ENCODE measurements at places on chromosomes 7 and 10.

GRCh38 chr10:61120805-61121204 lies 176.8 kb upstream of the RHOBTB1 start:
- DNase-seq = no peak

DNA sequence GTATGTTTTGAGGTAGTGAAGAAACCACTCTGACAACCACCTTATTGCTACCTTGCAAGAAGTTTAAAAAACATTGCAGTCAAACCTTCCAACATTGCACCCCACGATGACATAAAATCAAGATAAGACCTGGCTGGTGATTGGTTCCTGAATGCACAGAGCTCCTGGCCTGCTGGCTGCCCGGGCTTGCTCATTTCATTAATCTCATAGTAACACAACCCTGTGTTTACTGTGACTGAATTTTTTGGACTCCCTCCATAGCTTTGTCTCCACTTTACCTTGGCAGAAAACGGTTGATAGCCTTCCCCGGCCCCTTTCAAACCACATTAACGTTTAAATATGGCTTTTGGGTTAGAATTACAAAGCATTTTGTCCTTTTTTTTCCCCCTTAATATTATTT lies 27.5 kb downstream of the VWA2 start:
- DNase-seq = no peak

- DNase-seq = no peak
These were observed 40.0 kb downstream of the MKI67 start for GRCh38 chr10:128086003-128086863.

- DNase-seq = no peak
These were observed 28.8 kb upstream of the KLHL7 start for GRCh38 chr7:23076772-23077171.

DNA sequence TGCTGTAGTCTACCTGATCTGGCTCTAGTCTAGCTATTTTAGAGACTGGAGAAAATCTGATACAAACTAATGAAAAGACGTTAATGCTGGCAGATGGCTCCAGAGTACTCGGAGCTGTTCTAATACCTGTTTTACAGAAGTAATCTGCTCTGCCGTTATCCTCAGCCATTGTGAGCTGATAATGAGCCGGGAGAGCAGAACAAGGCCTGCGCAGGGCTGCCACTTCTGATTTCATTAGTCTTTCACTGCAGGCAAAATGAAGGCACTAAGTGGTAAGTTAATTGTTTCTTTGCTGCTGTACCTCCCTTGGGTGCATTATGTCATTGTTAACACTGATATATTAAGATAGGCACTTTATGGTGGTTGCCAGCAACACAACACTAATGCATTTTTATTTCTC lies 456.4 kb upstream of the PFKP start:
- no peak for DNase-seq

DNA sequence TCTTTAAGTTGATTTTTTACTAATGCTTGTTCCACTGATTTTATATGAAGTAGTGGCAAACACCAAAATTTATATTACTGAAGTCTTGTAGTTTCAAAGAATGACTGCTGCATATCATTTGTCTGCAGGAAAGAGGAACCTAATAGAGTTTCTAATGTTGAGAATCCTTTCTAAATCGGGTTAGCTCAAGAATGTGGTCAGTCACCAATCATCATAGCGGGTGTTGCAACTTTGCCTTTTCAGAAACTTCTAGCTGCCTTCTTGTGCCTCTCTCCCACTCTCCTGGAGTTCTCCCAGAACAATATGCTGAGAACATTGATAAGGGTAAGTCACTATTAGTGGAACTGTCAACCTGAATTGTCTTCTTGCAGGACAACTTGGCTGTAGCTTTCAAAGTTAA lies 524.8 kb upstream of the SORCS1 start:
- DNase-seq = no peak

- no peak for DNase-seq
These were observed 586.1 kb upstream of the AUTS2 start for GRCh38 chr7:69012149-69012548.

GRCh38 chr10:126904818-126905701 lies at the start of gene DOCK1:
Gene DOCK1, plus strand, starts transcription at chr10:126905428. Its CDS starts 90 bp downstream, at chr10:126905518.
- no peak for DNase-seq

DNA sequence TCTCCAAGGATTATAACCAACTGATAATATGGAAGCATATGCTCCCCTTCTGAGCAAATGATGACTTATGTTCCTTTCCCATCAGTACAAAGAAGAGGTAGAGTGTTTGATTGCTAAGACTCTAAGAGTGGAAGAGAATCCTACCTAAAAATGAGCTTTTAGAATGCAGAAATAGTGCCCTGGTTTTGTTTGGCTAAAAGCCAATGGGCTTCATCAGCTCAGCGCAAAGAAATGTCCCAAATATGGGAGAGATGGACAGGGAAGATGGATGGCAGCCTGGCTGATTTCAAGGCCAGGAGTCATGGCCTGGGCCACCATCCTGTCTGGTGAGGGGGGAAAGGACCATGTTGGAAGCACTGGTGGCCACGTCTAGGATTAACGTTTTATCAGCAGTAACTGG lies 60.2 kb downstream of the GPR26 start:
- DNase-seq = no peak
